ENCODE measurements at places on chromosomes 16 and 17. TPM values are rescaled to one million over a fixed set of nuclear protein-coding genes. Genes with fewer than 3 reads are reported as not detected.

The SLC52A1 gene
- polyA plus RNA-seq = 0.31 TPM

The GPRC5B gene
- 84.4 TPM for polyA plus RNA-seq

The KRT14 gene
- 0.48 TPM for polyA plus RNA-seq

The CTDNEP1 gene
- polyA plus RNA-seq = 169 TPM

The BCL6B gene
- 14.8 TPM for polyA plus RNA-seq

The ASB16 gene
- 13.6 TPM for polyA plus RNA-seq

DNA sequence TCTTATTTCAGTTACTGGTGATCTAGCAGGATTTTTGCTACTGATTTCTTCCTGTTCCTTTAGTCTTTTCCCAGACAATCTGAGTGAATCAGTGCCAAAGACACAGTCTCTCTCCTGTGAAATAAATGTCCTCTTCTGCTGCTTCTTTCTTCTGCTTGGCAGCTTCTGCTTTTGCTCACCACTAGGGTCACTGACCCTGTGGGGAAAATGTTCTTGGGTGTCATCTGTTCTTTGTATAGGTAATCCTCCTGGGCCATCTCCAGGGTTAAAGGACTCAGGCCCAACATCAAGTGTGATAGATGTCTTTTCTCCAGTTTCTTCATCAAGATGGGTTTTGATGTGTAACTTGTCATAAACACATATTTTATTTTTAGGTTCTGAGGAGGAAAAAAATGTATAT, 5.2 kb downstream of the PALB2 start:
- no peak for DNase-seq

DNA sequence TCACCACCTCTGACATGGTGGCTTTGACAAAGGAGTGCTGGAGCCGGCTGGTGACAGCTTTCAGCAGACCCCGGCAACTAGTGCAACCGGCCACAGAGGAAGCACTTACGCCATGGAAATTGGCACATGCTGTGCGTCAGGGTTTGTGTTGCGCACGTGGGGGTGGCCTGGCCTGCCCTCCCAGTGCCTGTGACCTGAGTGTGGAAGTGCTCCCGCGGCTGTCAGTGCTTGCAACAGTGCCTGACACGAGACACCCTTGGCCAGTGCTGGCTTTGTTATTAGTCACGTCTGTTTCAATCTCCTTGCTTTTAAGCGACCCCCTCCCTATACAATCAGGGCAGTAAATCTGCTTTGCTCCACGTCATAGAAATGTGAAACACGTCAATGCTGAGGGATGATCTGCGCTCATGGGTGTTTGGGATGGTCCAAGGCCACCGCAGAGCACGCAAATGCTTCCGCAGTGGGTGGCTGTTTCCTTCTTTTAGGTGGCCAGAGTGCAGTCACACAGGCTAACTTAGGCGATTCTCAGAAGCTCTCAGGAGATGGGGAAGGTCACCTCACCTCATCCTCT, 64.3 kb downstream of the PGS1 start:
- DNase-seq = peak; percentile 80

DNA sequence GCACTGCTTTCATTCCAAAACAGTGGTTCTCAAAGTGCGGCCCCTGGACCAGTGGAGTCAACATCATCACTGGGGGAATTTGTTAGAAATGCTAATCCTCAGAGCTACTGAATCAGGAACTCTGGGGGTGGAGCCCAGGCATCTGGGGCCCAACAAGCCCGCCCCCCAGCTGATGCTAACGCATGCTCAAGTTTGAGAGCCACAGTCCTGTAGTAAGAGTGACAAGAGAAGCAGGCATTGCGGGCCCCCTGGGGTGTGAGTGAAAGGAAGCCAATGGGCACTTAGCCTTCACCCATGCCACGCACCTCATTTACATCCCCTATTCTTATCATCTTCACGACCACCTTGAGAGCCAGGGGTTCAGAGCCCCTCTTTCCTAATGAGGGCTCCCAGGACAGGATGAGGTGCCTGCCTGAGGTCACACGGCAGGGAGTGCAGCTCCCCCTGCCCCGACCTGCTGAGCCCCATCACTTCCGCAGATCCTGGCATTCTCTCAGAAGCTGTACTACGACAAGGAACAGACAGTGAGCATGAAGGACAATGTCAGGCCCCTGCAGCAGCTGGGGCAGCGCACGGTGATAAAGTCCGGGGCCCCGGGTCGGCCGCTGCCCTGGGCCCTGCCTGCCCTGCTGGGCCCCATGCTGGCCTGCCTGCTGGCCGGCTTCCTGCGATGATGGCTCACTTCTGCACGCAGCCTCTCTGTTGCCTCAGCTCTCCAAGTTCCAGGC, 9.1 kb downstream of the CA4 start:
- DNase-seq = no peak

- no peak for DNase-seq
Observed at GRCh38 chr17:61403801-61404662, 4.4 kb downstream of the TBX2 start.

GRCh38 chr17:55402374-55402773, 19.3 kb downstream of the MMD start:
- DNase-seq = no peak

DNA sequence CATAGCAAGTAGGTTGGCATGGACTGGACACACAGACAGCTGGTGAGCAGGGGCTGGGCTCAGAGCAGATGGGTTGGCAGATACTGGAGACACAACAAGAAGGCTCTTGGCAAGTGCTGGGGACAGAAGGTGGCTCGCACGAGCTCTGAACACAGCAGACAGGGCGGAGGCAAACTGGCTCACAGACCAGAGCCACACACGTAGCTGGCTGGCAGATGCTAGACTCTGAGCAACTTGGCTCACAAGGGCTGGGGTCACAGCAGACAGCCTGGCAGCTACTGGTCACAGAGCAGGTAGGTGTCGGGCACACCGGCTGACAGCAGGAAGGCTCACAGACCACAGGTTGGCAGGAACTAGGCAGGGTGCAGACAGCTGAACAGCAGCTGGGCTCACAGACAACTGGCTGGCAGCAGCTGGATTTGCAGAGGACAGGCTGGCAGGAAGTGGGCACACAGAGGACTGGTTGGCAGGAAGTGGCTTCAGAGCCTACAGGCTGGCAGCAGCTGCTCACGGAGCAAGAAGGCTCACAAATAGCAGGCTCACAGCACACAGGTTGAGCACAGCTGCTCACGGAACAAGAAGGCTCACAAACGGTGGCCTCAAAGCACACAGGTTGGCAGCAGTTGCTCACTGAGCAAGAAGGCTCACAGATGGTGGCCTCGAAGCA, 725 bp downstream of the KRTAP16-1 start:
- DNase-seq = peak; percentile 83

DNA sequence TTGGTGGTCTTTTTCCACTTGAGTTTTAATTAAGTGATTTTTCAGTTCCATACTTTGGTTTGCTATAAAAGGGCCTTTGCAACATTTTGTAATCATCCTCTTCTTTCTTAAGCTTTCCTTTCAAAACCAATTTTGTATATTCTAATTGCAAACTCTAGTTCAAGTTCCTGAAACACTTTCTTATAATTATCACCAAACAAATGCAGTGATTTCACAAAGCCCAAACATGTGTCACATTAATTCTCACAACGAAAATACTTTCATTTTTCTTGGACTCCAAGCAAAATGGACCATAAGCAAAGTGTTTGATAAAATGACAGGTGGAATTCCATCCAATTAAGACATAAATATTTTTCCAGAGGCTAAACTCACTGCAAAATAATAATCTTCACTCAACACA, 188.2 kb upstream of the IRX5 start:
- DNase-seq = no peak

GRCh38 chr16:11609474-11610120, 22.9 kb upstream of the LITAF start:
- no peak for DNase-seq

- DNase-seq = no peak
Observed at GRCh38 chr17:29032013-29032856, 10.7 kb upstream of the PIPOX start.

DNA sequence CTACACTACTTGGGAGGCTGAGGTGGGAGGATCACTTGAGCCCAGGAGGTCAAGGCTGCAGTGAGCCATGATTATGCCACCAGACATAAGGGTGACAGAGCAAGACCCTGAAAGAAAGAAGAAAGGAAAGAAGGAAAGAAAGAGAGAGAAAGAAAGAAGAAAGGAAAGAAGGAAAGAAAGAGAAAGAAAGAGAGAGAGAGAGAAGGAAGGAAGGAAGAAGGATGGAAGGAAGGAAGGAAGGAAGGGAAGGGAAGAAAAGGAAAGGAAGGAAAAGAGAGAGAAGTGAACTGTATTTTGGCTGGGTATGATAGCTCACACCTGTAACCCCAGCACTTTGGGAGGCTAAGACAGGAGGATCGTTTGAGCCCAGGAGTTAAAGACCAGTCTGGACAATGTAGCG, 24.3 kb upstream of the PYY start:
- no peak for DNase-seq

- no peak for DNase-seq
Observed at GRCh38 chr16:48459167-48459566, 74.0 kb upstream of the SIAH1 start.

GRCh38 chr16:81397879-81398520, 46.6 kb upstream of the CMIP start:
- DNase-seq = no peak

GRCh38 chr16:24736758-24737157, 7.3 kb downstream of the TNRC6A start:
- no peak for DNase-seq

DNA sequence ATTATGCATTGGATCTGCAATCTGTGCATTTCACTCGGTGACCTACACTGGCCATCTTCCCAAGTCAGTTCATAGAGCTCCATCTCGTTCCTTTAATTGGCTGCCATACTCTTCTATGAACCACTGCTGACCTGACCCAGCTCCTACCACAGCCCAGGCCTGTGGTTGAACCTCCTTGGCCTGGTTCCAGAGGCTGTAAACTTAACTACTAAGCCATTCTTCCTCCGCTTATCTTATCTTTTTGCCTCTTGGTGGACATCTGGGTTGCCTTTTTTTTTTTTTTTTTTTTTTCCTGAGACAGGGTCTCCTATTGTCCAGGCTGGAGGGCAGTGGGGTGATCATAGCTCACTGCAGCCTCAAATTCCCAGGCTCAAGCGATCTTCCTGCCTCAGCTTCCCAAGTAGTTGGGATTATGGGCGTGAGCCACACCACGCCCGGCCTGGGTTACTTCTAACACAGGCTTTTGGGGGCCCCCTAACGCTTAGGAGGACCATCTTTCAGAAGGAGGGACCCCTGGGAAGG, 18.3 kb downstream of the COQ7 start:
- peak; percentile 30 for DNase-seq

Measured in muscle of leg (tissue), 16 donors.